Stimulated activated effector memory CD8-positive, alpha-beta T cell treated with anti-CD3 and anti-CD28 coated beads, Interleukin-12 subunit alpha, Interleukin-12 subunit beta, amount 100 ng/mL, for 72 hours (primary cell): ENCODE measurements at places on chromosomes 7 and 10.

GRCh38 chr7:116583653-116584052 lies 58.8 kb downstream of the CAV1 start:
- DNase-seq, result no peak

GRCh38 chr10:28587270-28587969 lies 54.5 kb downstream of the WAC start:
- DNase-seq, result no peak

GRCh38 chr10:44859546-44860285 lies 51.4 kb upstream of the TMEM72 start:
- no peak for DNase-seq

DNA sequence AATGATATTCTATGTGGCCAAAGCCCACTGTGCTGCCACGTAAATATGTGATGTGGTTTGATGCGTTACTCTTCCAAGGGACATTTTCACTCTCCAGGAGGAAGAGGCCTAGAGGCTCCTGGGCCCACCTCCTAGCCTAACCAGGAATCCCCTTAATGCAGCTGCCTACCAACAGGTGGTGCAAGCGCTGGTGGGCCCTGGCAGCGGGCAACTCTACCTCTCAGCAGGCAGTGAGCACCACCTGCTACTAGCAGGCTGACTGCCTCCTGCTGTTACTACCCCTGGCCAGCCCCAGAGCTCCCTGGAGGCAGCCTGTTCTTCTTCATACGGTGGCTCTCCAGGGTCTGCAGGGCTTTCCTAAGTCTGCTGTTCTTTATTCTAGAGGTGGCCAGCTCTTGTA lies 62.8 kb downstream of the CDH23 start:
- DNase-seq, result no peak

DNA sequence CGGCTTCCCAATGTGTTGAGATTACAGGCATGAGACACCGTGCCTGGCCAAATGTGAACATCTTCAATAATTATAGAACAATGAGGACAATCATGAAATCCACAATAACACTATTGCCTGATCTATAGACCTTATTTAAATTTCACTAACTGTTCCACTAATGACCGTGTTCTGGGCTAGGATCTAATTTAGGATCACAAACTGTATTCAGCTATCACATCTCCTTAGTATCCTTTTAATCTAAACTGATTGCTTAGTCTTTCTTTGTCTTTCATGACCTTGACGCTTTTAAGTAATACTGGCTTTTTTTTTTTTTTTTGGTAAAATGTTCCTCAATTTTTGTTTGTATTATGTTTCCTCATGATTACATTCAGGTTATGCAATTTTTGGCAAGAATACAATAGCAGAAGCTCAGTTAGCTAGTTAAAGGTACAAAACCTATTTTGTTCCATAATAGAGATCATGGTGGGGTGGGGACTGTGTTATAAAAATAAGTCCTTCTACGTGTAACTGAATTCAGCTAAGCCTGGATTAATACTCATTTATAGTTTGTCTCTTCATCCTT lies 158.4 kb downstream of the AOAH start:
- DNase-seq, result no peak

GRCh38 chr7:69645683-69646082 lies 47.4 kb downstream of the AUTS2 start:
- no peak for DNase-seq

DNA sequence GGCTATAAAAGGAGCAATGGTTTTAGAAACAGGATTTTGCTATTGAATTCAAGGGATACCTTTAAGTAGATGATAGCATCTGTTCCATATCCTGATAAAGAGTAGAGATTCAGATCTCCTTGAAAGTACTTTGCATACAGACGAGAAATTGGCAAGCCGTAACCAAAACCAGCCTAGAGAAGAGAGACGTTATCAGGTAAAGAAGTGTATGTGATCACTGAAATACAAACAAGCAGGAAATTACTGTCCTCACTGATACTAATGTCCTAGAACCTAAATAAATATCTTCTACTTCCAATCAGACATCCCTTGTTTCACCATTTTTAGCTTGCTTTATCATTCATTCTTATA lies 9.4 kb downstream of the PDK4 start:
- DNase-seq, result no peak

- no peak for DNase-seq
Measured at GRCh38 chr7:131642429-131642828, 86.0 kb upstream of the PODXL start.

DNA sequence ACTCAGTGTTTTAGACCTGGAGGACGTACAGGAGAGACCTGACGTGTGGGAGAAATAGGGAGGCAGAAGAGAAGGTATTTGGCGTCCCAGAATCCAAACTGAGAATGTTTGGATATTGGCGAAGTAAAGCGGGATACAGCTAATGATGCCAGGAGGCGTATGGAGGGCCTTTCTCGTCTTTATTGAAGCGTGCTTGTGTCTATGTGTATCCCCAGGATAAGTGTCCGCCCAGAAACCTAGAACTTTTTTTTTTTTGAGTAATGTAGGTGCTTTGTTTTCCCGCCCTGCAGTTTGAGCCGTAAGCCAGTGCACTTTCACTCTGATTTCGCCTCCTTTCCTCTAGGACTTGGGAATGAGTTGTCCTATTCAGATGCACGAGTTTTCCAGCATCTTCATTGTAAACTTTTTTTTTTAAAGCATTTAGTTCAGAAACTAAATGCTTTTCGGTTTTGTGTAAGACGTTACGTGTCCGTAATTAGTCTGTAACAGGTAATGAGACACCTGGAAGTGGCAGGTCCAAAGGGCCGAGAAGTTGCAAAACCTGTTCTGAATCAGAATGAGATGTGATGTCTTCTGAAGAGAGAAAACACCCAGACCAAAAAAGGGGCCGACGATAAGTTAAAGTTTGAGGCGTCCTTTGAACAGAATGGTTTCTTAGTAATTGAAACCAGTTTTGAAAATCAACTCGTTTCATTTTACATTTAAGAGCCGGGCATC lies 746 bp downstream of the ARL5B start:
- no peak for DNase-seq
